Cardiac muscle cell (in vitro differentiated cells and primary cell): ENCODE measurements at places on chromosomes 5 and 9.

DNA sequence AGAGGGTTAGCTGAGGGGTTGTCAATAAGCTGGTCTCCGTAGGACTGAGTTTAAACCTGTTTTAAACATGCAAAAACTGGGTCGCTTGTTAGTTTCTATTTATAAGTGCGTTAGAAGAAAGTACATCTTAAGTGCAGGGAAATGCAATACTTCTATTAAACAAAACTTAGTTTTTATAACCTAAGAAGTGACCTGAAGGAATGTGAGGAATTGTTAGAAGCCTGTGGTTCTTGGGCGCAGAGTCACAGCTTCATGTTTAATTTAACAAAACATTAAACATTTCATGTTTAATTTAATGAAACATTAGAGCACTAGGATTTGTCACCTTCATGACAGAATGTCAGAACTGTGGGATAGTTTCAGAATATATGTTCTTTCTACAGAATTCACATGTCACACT lies 469.2 kb upstream of the WWC1 start:
- H3K27ac ChIP-seq, result no peak overlapping the region
- no peaks in the 10 kb centered on the region for H3K4me1 ChIP-seq
- H3K36me3 ChIP-seq, result no peaks in the 10 kb centered on the region
- no peak for DNase-seq
- no peak overlapping the region for H3K4me3 ChIP-seq

DNA sequence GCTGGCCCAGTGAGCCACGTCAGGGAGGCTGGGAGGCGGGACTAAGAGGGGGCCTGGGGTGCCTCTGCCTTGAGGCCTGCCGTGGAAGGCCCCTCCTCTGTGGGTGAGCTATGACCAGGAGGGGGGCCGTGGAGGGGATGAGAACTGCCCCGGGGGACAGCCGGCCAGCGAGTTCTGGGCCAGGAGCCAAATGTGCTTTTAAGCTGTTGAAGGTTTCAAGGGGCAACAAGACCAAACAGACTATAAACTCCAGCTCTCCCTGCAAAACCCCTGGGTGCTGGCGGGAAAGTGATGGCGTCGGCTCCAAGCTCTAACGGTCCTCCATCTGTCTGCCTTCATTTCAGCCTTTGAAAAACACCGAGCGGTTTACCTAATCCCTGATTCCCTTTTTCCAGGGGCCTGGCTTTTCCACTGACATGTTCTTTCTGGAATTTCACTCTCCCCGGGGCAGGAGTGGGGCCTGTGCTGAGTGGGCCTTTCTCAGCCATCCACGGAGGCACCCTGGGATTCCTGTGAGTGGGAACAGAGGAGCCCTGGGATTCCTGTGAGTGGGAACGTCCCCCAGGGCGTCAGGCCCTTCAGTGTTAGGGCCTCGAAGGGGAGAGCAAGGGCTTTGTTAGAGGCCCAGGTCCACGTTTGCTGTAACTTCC lies 65.6 kb downstream of the COL5A1 start:
- no peak overlapping the region for H3K4me3 ChIP-seq
- peak overlapping the region; percentile 91 for H3K27ac ChIP-seq
- peak; percentile 93 for DNase-seq
- no peaks in the 10 kb centered on the region for H3K36me3 ChIP-seq

GRCh38 chr5:116766470-116766947 lies 191.9 kb upstream of the SEMA6A start:
- H3K4me1 ChIP-seq, result no peaks in the 10 kb centered on the region
- no peaks in the 10 kb centered on the region for H3K27me3 ChIP-seq
- H3K36me3 ChIP-seq, result no peaks in the 10 kb centered on the region
- no peak overlapping the region for H3K4me3 ChIP-seq
- DNase-seq, result no peak

- H3K4me1 ChIP-seq, result no peaks in the 10 kb centered on the region
- no peak overlapping the region for H3K4me3 ChIP-seq
- peak; percentile 53 for DNase-seq
These were observed 41.3 kb downstream of the ZNF474 start for GRCh38 chr5:122170620-122171019.

GRCh38 chr9:136847826-136848392 lies 1.3 kb upstream of the PHPT1 start:
- peak overlapping the region; percentile 62 for H3K4me3 ChIP-seq
- peaks cover 11% of the 10 kb centered on the region for H3K4me1 ChIP-seq
- DNase-seq, result peak; percentile 91
- no peaks in the 10 kb centered on the region for H3K27me3 ChIP-seq

DNA sequence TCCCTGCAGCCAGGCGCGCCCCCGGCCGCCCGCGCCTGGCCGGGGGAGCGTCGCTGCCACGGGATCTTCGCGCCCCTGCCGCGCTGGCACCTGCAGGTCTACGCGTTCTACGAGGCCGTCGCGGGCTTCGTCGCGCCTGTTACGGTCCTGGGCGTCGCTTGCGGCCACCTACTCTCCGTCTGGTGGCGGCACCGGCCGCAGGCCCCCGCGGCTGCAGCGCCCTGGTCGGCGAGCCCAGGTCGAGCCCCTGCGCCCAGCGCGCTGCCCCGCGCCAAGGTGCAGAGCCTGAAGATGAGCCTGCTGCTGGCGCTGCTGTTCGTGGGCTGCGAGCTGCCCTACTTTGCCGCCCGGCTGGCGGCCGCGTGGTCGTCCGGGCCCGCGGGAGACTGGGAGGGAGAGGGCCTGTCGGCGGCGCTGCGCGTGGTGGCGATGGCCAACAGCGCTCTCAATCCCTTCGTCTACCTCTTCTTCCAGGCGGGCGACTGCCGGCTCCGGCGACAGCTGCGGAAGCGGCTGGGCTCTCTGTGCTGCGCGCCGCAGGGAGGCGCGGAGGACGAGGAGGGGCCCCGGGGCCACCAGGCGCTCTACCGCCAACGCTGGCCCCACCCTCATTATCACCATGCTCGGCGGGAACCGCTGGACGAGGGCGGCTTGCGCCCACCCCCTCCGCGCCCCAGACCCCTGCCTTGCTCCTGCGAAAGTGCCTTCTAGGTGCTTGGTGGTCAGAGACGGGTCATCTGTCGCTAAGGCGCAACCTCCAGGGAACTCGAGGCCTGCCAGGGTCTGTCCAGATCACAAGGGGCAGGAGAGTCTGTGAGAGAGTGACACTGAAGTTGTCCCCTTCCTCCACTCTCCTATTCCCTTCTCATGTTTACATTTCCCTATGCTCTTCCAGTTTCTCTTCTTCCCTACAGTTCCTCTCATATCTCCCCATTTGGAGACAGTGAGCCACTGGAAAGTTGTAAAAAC lies 1.3 kb downstream of the GPR150 start:
- peaks cover 66% of the 10 kb centered on the region for H3K27me3 ChIP-seq
- peak; percentile 46 for DNase-seq
- H3K4me3 ChIP-seq, result peak overlapping the region; percentile 53
- no peak overlapping the region for H3K27ac ChIP-seq

GRCh38 chr9:9615086-9615485 lies 997.7 kb downstream of the PTPRD start:
- no peaks in the 10 kb centered on the region for H3K27me3 ChIP-seq
- no peaks in the 10 kb centered on the region for H3K36me3 ChIP-seq
- no peaks in the 10 kb centered on the region for H3K4me1 ChIP-seq
- H3K27ac ChIP-seq, result no peak overlapping the region
- H3K4me3 ChIP-seq, result no peak overlapping the region

DNA sequence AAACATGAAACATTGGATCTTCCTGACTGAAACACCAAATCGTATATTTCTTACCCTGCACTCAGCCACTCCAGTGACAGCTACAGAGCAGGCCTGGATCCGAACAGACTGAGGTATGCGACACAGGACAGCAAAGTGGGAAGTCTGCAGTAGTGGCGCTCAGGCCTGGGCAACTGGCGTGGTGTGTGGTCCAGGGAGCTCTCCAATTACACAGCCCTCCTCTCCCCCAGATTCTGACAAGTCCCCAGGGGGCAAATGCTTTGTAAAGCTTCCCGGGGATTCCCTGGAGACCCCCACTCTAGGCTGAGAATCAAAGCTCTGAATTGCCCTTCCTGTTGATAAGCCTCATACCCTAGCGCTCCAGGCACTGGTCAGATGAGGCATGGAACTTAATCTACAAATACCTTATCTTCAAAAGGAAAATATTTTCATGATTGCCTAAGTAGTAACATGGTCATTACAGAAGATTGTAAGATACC lies 104.8 kb upstream of the ERCC6L2 start:
- H3K27me3 ChIP-seq, result no peaks in the 10 kb centered on the region
- peak; percentile 43 for DNase-seq
- no peak overlapping the region for H3K27ac ChIP-seq

DNA sequence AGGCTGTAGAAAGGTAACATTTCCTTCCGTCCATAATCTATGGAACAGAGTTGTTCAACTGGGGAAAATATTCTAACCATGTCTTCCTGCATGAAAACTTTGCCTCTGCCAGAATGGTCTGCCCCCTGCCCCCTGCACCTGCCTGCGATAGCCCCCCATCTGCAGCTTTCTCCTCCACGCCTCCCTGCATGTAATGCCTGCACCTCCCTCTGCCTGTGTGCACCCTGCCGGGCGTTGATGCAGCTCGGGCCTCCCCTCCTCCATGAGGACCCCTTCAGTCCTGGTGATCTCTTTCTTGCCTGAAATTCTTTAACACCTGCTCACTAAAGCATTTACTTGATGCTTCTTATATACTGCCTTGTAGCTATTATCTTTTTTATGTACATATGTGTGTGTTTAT lies 266.2 kb downstream of the ARHGEF28 start:
- no peak overlapping the region for H3K27ac ChIP-seq
- no peak for DNase-seq
- no peaks in the 10 kb centered on the region for H3K4me1 ChIP-seq
- H3K27me3 ChIP-seq, result peaks cover 22% of the 10 kb centered on the region
- no peak overlapping the region for H3K4me3 ChIP-seq
- H3K36me3 ChIP-seq, result no peaks in the 10 kb centered on the region

- no peak for DNase-seq
- H3K36me3 ChIP-seq, result no peaks in the 10 kb centered on the region
- H3K4me1 ChIP-seq, result no peaks in the 10 kb centered on the region
- H3K27ac ChIP-seq, result no peak overlapping the region
- H3K4me3 ChIP-seq, result no peak overlapping the region
- no peaks in the 10 kb centered on the region for H3K27me3 ChIP-seq
These were observed 38.6 kb downstream of the SAXO1 start for GRCh38 chr9:18994263-18994916.

DNA sequence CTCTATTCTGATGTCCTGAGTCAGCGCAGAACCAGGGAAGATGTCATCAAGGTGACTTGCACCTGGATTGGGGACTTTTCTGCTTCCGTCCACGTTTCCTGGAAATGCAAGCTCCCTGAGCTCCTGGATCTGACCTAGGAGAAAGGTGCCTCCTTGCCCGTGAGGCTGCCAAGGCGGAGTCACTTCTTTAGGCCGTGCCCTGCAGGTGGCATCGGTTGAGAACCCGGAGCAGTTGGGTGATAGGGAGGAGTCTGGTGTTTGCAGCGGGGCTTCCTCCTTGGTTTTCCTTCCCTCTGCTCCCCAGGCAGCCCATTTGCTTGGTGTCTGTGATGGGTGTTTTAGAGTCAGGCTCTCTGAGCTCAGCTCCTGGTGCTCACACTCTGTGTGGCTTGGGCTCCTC lies 15.2 kb downstream of the NANS start:
- H3K36me3 ChIP-seq, result no peaks in the 10 kb centered on the region
- no peaks in the 10 kb centered on the region for H3K4me1 ChIP-seq
- no peak for DNase-seq
- no peaks in the 10 kb centered on the region for H3K27me3 ChIP-seq

DNA sequence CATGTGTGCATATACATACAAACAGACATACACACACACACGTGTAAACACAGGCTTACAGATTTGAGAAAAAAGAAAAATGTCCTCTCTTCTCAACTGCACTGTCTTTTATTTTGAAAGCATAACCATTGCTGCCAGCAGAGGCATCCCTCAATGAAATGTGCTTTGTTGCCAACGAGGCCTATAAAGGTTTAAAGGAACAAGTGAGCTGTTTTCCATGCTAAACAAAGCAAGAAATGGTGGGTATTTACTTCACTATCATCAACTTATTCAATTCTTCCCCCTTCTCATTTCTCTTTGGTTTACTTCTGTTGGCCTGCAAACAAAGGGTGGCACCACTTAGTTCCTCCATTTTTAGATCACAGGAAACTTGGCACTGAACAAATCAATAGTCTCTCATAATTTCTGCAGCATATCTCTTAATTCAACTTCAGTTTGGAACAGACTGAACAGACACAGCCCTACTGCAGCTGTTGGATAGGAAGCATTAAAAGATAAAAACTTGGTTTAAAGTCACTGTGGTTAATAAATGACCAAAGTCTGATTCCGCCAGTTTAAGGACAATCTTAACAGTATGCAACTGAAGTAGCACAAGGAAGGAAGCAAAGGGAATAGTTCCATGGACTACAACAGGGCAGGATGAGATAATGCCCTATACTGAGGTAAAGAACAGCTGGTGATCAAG lies 21.7 kb downstream of the TTC33 start:
- H3K27ac ChIP-seq, result no peak overlapping the region
- H3K27me3 ChIP-seq, result no peaks in the 10 kb centered on the region
- no peaks in the 10 kb centered on the region for H3K36me3 ChIP-seq
- peaks cover 11% of the 10 kb centered on the region for H3K4me1 ChIP-seq
- peak; percentile 13 for DNase-seq
- no peak overlapping the region for H3K4me3 ChIP-seq

GRCh38 chr5:1257841-1258240 lies 32.7 kb downstream of the SLC6A18 start:
- H3K4me3 ChIP-seq, result no peak overlapping the region
- H3K4me1 ChIP-seq, result no peaks in the 10 kb centered on the region
- no peak overlapping the region for H3K27ac ChIP-seq
- no peaks in the 10 kb centered on the region for H3K27me3 ChIP-seq
- no peak for DNase-seq

- no peaks in the 10 kb centered on the region for H3K27me3 ChIP-seq
- no peak overlapping the region for H3K27ac ChIP-seq
- H3K4me1 ChIP-seq, result no peaks in the 10 kb centered on the region
- H3K36me3 ChIP-seq, result no peaks in the 10 kb centered on the region
These were observed 999.8 kb downstream of the NR2F1-AS1 start for GRCh38 chr5:92581249-92581648.

DNA sequence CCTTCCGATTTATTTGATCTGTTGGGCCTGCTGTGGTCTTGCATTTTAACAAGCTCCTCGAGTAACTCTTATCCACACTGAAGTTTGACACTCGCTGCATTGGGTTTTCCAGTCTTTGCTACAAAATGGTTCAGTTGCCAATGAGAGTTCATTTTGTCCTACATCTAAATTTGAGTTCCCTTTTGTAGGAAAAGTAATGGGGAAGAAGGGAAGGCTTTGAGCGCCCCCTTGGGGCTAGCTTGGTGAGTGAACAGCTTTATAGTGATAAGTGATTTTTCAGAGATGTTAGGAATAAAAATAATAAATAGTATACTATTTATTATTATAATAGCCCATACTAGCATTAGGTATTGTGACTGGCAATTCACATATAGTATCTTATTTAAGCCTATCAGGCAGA lies 89.9 kb upstream of the GNAQ start:
- H3K4me1 ChIP-seq, result no peaks in the 10 kb centered on the region
- no peaks in the 10 kb centered on the region for H3K36me3 ChIP-seq
- H3K4me3 ChIP-seq, result no peak overlapping the region
- H3K27ac ChIP-seq, result no peak overlapping the region
- DNase-seq, result peak; percentile 75
